ENCODE measurements at places on chromosomes 2 and 18.

- peak; percentile 10 for DNase-seq
These were observed 46.6 kb downstream of the ZNF516 start for GRCh38 chr18:76448256-76449110.

- DNase-seq = peak; percentile 48
These were observed 151.6 kb downstream of the CSRNP3 start for GRCh38 chr2:165621086-165621560.

- DNase-seq = no peak
These were observed 304.3 kb upstream of the MGAT5 start for GRCh38 chr2:133949595-133949994.

DNA sequence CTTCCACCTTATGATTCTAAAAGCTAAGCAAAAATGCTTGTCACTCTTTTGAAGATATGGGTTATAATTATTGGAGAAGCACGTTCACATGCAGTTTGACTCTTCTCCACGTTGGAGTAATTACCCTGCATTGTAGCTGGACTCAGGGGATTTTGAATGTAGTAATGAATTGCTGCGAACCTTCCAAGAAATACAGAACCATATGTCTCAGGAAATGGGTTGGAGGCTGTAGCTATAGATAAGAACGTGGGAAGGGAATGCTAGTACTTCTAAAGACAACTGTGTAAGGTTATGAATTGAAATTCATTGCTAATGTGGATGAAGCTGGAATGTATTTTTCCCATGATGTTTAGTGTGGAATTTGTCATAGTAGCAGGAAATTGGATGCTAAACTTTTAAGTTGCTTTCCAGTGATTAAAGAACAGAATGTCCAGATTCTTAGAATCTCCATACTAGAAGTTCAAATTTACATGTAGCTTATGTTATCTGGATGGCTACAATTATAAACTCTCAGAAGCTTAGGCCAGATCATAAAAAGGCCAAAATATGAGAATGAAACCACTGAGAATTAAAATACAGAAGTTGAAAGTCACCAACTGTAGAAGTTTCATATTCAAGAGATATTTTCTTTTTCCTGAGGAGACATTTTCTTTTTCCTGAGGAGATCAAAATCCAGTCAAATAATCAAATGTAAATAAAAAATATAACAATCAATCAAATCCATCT is 27.3 kb upstream of the SPOPL start:
- peak; percentile 93 for DNase-seq

GRCh38 chr18:23243178-23243577 is 107.9 kb downstream of the CABLES1 start:
- DNase-seq = no peak

- no peak for DNase-seq
These were observed 3.1 kb upstream of the DSEL start for GRCh38 chr18:67519592-67519991.

All from dermis blood vessel endothelial cell (primary cell).